ENCODE measurements at places on chromosomes 12 and 14.

DNA sequence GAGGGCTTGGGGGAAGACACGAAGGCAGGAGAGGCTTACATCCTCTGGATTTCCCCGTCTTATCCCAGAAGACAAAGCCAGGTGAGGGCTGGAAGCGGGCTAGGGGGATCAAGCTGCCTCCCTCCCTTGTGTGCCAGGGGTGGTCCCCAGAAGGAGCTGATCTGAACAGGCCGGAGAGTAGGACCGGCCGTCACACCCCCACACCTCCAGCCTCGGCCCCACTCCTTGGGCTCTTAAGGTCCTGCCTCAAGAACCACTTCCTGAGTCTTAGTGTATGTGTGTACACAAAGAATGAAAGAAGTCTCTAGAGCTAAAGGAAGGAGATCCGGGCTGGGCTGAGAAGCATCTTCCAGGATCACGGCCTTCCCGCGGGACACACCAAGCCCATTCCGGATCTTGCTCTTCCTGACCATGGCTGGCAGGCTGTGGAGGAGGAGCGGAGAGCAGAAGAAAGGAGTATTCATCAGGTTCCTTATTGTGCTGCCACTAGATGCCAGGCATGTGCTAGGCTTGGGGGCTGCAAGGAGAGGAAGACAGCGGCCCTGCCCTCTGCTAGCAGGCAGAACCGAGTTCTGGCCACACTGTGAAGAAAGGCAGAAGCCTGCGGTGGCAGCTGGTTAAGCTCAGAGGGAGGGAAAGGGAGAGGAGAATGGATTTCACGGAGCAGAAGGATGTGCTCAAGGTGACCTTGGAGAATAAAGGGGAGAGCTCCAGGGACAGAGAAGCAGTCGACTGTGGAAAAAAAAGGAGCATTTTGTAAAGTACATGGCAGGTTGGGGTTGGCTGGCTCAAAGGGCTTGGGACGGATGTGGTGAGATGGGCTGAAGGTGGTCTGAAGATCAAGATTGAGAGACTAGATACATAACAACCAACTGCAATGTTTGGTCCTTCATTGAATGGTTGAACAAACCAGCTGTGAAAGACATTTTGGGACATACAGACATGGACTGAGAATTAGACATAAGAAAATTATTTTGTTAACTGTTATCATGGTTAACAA lies 1.3 kb upstream of the CD63 start:
- H3K4me3 ChIP-seq, result peak overlapping the region; percentile 95
- no peaks in the 10 kb centered on the region for H3K27me3 ChIP-seq
- H3K4me1 ChIP-seq, result peaks cover 32% of the 10 kb centered on the region

DNA sequence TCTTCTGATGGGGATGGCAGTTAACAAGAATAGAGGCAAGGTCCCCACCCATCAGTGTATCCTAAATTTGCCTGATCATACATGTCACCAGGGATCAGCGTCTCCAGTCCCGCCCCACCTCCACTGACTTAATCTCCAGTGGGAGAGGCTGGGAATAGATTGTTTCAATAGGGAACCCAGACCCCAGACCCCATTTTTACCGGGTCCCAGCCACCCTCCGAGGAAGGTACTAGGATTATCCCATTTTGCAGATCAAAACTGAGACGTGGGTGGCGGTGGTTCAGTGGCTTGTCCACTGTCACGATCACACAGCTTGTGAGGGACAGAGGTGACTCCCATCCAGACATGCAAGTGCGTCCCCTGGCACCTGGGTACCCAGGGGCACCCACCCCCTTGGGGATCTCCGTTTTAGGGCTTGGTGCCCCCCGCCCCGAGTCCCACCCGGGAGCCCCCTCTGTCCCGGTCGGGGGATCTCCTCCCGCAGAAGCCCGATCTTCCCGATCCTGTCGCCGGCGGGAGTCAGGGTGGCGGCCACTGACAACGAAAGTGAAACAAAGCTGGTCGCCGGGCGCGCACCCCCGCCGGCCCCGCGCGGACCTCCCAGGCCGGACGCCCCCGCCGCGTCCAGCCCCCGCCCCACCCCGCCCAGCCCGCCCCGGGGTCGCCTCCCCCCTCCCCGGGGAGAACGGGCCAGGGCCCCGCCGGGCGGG lies 523 bp downstream of the WSB2 start:
- peaks cover 40% of the 10 kb centered on the region for H3K4me1 ChIP-seq
- peak overlapping the region; percentile 89 for H3K27ac ChIP-seq
- H3K36me3 ChIP-seq, result peaks cover 1% of the 10 kb centered on the region

DNA sequence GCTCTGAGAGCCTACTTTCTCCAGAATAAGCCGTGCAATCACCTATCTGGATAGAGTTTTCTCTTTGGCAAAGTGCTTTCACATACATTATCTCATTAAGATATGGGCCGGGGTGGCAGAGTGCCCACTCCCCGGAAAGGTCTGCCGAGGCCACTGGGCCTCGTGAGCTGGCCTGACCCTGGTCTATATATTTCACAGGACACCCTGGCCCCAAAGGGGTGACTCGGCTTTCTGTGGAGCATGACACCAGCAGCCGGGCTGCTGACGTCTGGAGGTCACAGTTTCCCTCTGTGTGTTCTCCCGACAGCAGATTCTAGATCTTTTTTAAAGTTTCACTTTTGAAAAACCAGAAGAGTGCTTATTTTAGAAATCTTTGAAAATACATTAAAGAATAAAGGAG lies 27.9 kb upstream of the ATP2A2 start:
- H3K27ac ChIP-seq, result peak overlapping the region; percentile 36
- no peak overlapping the region for H3K4me3 ChIP-seq
- no peak for DNase-seq
- no peaks in the 10 kb centered on the region for H3K27me3 ChIP-seq
- peaks cover 27% of the 10 kb centered on the region for H3K4me1 ChIP-seq

GRCh38 chr12:53596920-53597363 lies 29.2 kb downstream of the ATF7 start:
- H3K27ac ChIP-seq, result no peak overlapping the region
- no peak overlapping the region for H3K4me3 ChIP-seq
- peaks cover 16% of the 10 kb centered on the region for H3K36me3 ChIP-seq
- H3K4me1 ChIP-seq, result peaks cover 21% of the 10 kb centered on the region
- H3K27me3 ChIP-seq, result no peaks in the 10 kb centered on the region
- no peak for DNase-seq

DNA sequence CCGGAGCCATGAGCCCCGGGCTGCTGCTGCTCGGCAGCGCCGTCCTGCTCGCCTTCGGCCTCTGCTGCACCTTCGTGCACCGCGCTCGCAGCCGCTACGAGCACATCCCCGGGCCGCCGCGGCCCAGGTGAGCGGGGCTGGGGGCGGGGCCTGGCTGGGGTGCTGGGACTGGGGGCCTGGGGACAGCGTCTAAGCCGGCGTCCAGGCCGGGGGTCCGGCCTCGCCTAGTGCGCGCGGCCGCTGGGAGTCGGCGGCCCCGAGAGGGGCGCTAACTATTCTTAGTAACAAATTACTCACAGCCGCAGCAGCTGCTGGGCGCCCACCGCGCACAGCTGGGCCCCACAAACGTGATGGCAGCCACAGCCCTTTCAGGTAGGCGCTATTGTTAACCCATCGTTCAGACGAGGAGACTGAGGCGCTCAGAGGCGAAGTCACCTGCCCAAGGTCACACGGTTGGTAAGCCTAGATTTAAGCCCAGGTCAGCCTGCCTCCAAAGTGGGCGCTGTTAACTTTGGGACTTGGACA lies 374 bp downstream of the CYP46A1 start:
- peaks cover 33% of the 10 kb centered on the region for H3K27me3 ChIP-seq
- DNase-seq, result no peak
- peak overlapping the region; percentile 66 for H3K4me3 ChIP-seq
- H3K36me3 ChIP-seq, result no peaks in the 10 kb centered on the region
- no peak overlapping the region for H3K27ac ChIP-seq

GRCh38 chr12:6827437-6827911 lies 733 bp upstream of the P3H3 start:
- peaks cover 13% of the 10 kb centered on the region for H3K36me3 ChIP-seq
- H3K27me3 ChIP-seq, result peaks cover 40% of the 10 kb centered on the region

- DNase-seq, result no peak
- H3K4me3 ChIP-seq, result no peak overlapping the region
- no peaks in the 10 kb centered on the region for H3K36me3 ChIP-seq
- H3K27ac ChIP-seq, result no peak overlapping the region
- peaks cover 2% of the 10 kb centered on the region for H3K4me1 ChIP-seq
These were observed 432.6 kb upstream of the SYT1 start for GRCh38 chr12:78431931-78432330.

DNA sequence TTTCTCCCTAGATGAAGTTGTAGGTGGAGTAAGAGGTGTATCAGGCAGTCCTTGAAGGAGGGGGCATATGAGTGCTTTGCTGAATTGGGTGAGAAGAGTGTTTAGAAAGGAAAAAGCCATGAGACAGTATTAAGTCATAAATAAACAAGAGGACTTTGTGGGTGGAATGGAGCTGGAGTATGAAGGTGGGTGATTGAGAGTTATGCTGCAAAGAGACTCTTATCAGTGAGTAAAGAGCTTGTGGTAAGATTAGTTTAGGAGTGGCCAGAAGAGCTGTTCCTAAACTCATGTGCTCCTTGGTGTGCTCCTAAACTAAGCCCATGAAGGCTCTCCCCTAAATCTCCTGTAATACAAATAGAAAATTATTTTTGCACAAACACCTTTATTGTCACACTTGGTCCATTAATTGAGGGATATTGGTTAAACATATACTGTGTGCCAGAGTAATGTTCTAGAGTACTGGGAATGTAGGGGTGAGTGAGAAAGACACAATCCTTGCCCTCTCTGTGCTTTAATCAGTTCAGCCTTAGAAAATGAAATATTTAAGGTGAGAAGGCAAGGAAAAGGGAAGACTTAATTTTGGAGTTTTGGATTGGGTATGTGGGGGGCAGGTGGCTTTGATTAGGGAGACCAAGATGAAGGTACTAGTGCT lies 9.8 kb downstream of the CHPT1 start:
- no peaks in the 10 kb centered on the region for H3K27me3 ChIP-seq
- H3K4me1 ChIP-seq, result peaks cover 21% of the 10 kb centered on the region
- no peak for DNase-seq
- H3K27ac ChIP-seq, result peak overlapping the region; percentile 1
- peak overlapping the region; percentile 4 for H3K4me3 ChIP-seq

DNA sequence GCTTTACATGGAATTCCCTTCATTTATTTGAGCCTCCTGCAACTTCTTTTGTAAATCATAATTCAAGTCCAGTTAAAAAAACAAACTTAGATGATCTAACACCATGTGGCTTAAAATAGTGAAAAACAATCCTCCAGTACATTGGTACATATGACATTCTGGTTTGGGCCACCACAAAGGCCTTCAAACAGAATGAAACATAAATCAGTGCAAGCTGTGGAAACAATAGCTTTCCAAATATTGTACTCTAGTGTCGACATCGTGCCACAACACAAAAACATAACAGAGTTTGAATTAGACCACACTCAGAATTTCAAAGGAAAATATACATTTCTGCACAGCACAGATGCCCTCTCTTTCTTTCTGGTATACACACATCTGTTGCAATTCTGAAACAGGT lies 751.3 kb downstream of the SLC6A15 start:
- no peak overlapping the region for H3K27ac ChIP-seq
- no peaks in the 10 kb centered on the region for H3K36me3 ChIP-seq
- no peak overlapping the region for H3K4me3 ChIP-seq

DNA sequence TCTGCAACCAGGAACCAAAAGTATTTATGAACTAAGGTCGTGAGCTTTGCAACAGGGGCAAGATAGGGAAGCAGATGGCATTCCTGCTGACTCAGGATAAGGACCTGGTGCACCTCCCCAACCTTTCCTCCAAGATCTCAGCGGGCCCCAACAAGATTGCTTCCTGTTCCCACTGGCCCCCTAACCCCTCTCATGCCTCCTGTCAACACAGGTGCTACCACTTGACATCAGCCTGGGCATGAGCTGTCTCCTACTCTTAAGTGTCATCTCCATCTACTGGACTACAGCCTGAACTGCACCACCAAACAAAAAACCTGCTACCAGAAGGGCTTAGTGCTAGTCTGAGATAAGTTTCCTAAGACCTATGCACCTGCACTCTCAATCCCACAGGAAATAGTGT lies 32.7 kb downstream of the MED6 start:
- H3K27ac ChIP-seq, result no peak overlapping the region
- no peak overlapping the region for H3K4me3 ChIP-seq
- peaks cover 42% of the 10 kb centered on the region for H3K36me3 ChIP-seq
- H3K4me1 ChIP-seq, result no peaks in the 10 kb centered on the region
- no peak for DNase-seq

DNA sequence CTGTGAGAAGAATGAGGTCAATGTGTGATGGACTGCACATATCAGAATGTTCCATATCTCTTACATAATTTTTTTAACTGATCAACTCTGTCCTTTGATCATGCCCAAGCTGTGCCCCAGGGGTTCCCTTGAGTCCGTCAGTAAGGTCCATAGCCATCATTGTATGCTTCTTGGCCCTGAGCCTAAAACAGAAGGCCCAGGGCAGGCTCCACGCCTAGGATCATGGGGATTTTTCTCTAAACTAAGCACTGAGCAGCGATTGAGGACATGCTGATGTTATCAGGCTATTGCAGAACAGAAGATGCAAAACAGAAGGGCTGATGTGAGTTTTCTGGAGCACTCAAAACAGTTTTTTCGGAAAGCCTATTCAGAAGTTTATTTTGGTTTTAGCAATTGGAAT lies 20.9 kb downstream of the RNASE9 start:
- H3K27me3 ChIP-seq, result no peaks in the 10 kb centered on the region
- H3K4me1 ChIP-seq, result no peaks in the 10 kb centered on the region
- no peak overlapping the region for H3K4me3 ChIP-seq
- H3K27ac ChIP-seq, result no peak overlapping the region

DNA sequence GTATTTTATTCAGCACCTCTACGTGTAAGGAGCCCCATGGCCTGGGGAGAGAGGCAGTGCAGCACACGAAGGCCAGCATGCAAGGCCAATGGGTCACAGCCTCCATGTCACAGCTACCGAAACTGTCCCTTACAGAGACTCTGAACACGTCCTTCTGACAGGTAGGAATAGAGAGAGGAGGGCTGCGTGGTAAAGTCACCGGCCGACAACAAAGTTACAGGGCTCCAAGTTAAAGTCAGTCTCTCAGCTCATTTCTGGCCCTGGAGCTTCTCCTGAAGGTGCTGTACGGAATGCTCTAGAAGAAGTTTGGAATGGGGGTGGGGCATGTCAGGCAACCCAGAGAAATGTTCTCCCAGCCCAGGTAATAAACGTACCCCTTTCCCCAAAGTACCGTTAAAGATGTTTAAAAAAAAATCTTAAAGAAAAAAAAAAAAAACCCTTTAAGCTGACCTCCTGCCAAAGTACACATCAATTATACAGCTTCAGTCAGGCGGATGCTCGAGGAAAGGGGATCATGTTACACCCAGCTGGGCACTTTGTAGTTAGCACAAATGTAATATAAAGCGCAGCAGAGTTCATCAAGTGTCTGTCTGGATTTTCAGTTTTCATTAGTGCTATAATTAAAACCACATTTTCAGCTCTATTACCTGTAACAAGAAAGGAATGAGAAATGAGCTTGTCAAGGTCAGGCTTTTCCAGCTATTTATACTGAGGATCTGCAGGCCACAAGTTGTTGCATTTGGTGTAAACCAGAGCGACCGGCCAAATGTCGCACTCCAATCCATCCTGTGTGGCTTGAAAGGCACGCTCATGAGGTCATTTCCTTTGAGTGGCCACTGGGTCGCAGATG lies 53.3 kb upstream of the CDKN3 start:
- no peaks in the 10 kb centered on the region for H3K36me3 ChIP-seq
- peaks cover 23% of the 10 kb centered on the region for H3K27me3 ChIP-seq
- peaks cover 24% of the 10 kb centered on the region for H3K4me1 ChIP-seq
- H3K27ac ChIP-seq, result peak overlapping the region; percentile 17
- H3K4me3 ChIP-seq, result peak overlapping the region; percentile 50
- DNase-seq, result no peak

All from type B pancreatic cell (in vitro differentiated cells).